Esophagus mucosa (tissue), 1 donor: ENCODE measurements at places on chromosomes 4 and X.

GRCh38 chr4:56241500-56241899 lies 145.8 kb downstream of the AASDH start:
- no peak for ATAC-seq

GRCh38 chrX:124862301-124862700 lies 457.4 kb upstream of the TEX13C start:
- ATAC-seq, result no peak

- ATAC-seq, result no peak
Measured at GRCh38 chr4:6568148-6568547, 6.8 kb upstream of the MAN2B2 start.

DNA sequence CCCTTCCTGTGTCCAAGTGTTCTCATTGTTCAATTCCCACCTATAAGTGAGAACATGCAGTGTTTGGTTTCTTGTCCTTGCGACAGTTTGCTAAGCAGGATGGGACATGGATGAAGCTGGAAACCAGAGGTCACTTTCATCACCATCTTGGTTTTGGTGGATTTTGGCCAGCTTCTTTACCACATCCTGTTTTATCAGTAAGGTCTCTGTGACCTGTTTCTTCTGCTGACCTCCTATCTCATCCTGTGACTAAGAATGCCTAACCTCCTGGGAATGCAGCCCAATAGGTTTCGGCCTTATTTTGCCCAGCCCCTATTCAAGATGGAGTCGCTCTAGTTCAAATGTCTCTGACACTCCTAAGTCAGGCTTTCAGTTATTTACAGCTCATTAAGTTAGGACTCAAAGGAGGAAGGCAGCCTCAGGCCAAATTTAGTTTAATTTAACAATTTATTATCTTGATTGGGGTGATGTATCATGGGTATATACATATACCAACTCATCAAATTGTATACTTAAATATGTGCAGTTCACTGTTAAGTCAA lies 169.9 kb upstream of the NDP start:
- ATAC-seq, result no peak

GRCh38 chr4:94156826-94157225 lies 50.8 kb upstream of the SMARCAD1 start:
- no peak for ATAC-seq

- ATAC-seq, result no peak
Measured at GRCh38 chr4:148059617-148060180, 327.8 kb downstream of the ARHGAP10 start.

DNA sequence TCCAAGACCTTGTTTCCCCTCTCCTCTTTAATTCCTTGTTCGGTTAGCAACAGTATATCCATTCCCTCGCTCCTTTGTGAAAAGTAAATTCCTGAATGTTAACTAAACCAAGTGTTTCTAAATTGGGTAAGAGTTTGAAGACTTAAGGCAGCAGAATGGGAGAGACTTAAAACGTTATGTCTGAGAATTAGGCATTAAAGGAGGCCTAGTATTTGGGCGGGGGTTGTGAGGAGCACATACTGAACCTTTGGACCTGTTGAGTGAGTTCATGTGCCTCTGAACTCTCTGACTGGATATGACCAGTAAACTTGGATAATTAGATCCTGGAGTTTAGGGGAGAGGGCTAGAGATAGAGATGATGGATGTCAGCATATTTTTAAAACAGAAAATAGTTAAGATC lies 1.2 kb downstream of the MSMO1 start:
- ATAC-seq, result no peak

DNA sequence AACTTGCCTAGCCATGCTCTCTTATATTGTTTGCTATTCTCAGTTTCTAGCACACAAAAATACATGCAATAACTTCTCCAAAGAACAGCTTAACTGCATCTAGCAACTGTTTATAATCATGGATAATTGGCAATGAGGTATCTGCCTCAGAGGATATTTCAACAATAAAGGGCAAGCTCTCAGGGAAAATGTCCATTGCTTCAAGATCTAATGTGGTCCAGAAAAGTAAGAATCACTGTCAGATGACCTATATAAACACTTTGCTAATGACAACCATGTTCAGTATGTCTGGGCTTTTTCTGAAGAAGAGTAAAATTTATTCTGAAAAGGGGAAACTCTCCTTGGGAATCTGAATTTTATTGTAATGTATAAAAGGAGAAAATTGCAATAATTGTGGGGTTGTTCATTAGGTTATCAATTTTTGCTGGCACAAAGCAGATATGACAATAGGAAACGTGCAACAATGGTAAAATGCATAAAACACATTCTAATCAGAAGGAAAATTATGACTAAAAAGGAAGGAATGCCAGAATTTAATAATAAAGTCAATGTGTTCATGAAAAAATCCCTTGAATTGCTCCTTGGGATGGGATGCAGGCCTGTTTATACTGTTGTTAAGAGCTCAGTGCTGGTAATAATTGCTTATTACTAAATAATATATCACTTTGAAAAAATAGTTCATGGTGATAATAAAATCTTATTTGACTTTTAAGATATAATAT lies 90.3 kb downstream of the ANTXR2 start:
- no peak for ATAC-seq

- no peak for ATAC-seq
Measured at GRCh38 chr4:146165221-146165620, 10.3 kb upstream of the LSM6 start.

DNA sequence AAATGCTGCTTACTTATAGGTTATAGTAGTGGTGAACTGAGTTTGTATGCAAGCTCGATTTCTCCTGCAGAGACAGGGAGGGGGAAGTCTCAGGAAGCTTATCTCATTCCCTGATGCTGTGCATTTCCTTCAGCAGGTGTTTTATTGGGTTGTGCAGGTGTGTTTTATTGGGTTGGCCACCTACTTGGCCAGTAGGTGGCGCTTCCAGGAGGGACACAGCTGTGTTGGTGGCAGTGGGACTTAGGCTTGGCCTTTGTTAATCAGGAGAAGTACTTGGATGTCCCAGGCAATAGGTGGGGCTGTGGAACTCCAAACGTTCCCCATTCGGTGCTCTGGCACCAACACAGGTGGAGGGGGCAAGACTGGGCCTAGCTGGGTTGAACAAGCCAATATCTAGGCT lies 196.0 kb upstream of the DCAF8L1 start:
- no peak for ATAC-seq

DNA sequence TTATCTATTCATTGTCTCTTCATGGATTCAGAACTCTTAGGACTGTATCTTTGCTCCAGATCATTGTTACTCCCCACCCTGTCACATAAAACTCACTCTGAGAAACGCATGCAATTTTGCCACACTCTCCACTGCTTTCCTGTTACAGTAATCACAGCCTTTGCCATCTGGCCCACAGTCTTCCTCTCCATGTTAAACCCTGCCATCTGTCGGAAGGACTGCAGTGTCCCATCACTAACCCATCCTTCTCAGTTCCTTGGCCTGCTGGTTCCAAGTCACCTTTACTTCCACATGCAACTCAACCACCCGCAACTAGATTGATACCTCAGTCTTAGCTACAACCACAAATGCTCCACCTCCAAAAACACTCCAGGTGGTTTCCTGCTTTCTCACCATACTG lies 308.7 kb upstream of the FAM241A start:
- ATAC-seq, result no peak

- ATAC-seq, result no peak
Measured at GRCh38 chrX:144809025-144809424, 438.3 kb upstream of the SPANXN1 start.

DNA sequence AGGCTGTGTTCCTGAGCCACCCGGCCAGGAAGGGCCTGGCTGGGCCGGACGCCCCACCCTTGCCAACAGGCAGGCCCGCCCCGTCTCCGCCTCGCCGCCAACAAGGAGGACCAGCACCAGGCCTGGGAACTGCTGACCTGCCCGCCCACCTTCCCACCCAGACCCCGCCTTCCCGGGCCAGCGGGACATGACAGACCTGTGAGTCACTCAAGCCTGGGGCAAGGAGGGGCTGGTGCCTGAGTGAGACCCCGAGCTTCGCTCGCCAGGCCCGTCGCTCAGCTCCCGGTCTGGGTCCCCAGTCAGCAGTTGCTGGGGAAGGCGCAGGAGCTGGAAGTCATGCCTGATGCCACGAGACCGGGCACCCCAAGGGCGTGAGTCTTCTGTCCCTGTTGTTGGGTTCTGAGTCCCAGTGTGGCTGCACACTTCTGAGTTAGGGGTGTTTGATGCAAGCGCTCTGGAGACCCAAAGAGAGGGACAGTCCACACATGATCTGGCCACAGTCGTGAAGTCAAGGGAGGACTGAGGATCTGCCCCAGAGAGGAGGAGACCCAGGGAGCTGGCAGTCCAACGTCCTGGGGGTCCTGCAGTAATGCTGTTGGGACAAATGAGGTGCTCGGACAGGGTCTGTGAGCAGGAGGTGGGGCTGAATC lies at the start of gene DNASE1L1:
Gene DNASE1L1 (minus strand): TSS at position 33 of the 650 bp plus-strand sequence. CDS start 3,686 bp downstream, outside the sequence.
- peak; percentile 75 for ATAC-seq

- ATAC-seq, result no peak
Measured at GRCh38 chr4:125315576-125316400, 1.0 kb downstream of the FAT4 start.

DNA sequence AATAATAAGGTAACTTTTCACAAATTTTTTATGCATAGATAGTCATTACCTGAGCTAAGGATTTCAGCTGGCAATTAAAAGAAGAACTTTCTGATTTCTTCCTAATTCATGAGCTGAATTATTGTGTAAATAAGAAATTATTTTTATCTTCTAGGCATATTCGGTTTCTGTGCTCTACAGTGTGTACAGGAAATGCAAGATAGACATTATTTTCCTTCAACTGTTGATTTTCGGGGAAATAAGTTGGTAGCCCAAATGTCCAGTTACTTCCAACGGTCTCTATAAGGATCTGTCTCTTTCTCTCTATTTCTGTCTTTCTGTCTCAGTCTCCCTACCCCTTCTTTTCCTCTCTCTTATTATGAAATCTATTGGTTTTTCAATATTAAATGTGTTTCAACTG lies 137.3 kb upstream of the CLNK start:
- no peak for ATAC-seq

DNA sequence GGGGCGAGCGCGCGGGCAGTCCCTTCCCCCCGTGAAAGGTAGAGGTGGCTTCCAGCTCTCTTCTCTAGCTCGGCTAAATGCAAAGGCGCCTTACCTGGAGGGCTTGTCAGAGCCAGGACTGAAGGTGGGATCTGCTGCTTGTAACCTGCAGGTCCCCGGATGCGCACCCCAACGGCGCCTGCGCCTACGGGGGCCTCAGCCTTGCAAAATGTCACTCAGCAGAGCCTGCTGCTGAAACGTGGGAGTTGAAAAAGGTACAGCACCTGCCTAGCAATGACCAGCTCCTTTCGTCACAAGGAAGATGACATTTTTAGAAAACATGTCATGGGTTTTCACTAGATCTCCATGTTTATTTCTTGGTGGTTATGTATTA lies 583 bp downstream of the ABHD18 start:
- peak; percentile 27 for ATAC-seq

GRCh38 chr4:150234246-150234645 lies 156.0 kb downstream of the DCLK2 start:
- ATAC-seq, result no peak

DNA sequence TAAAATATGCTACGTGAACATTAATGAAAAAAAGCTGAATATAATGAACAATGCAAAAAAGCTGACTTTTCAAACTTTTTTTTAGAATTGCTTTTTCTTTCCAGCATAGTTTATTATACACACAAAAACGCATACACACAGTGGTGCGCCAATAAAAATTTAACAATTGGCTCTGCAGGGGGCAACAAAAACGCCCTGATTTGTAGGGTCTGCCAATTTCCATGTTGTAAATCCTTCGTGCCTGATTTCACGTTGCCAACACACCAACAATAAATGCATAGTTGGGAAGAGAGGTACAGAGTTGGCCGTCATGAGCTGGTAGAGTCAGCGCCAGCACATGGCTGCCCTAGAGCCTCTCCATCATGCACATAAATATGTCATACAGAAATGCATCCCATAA lies 333.1 kb downstream of the MAPK10 start:
- ATAC-seq, result no peak

GRCh38 chrX:16931855-16932575 lies 14.4 kb upstream of the REPS2 start:
- no peak for ATAC-seq

DNA sequence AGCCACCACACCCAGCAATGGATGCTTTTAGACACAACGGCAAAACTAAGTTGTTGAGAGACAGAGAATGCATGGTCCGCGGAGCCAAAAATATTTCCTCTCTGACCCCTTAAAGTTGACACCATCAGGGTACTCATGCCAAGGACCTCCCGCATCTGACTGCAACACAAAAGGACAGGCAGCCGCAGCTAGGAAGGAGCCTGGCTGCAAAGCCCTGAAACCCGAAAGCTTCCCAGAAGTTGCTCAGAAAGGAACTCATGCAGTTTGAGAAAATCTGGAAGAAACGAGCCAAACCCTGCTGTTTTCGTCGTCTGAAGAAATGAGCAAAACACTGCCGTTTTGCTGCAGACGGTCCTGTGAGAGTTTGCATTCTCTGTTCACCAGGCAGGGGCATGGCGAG lies 16.5 kb downstream of the DHRSX start:
- ATAC-seq, result no peak

- ATAC-seq, result peak; percentile 80
Measured at GRCh38 chrX:153539171-153539978, 21.9 kb downstream of the ATP2B3 start.

DNA sequence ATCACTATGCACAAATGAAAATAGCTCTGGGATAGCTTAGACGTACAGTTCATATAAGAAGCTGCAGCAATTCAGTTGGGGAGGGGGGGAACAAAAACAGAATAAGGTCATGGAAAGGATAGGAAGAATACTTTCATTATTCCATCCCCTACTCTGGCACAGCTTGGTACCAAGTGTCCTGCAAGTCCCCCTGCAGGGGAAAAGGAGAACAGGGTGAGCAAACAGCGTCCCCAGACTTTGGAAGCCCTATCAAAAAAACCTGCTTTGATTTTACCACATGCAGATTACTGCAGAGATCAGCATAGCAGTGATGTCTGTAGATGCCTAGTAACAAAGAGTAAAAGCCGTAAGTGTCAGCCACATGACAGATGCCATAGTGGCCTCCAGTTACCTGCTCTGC lies 209.4 kb upstream of the NEIL3 start:
- ATAC-seq, result no peak

DNA sequence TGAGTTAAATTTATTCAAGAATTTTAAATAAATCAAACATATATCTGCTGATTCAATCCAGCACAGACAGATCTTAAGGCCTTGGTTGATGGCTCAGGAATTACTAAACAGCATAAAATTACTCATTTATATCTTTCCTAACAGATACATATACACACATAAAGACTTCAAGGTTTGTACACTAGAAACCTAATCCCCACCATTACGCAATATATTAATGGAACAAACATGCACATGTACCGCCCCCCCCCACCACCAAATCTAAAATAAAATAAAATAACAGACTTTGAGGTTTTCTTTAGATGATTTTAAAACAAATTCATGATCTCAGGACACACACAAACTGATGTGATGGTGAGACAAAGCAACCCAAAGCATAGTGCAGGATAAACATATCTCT lies 333.9 kb upstream of the DDX53 start:
- ATAC-seq, result no peak

DNA sequence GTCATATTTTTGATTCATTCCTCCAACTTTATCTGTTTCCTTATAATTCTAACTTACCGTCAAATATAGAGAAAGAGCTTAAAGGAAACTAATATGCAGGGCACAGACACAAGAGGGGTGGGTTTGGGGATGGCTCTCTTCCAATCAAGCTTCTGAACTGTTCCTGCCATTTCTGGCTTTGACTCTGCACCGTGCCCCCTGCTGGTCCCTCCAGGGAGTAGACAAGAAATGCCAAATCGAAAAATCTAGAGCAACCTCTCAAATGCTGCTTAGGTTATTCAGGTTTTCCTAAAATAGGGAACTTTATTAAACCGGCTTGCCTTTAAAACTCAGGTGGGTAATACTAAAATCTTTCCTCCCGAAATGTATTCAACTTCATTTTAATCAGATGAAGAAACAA lies 39.8 kb upstream of the VCX3A start:
- ATAC-seq, result no peak

- no peak for ATAC-seq
Measured at GRCh38 chrX:55713631-55714030, 3.9 kb upstream of the RRAGB start.
